ENCODE measurements at places on chromosomes 6 and 20.

- H3K36me3 ChIP-seq, result no peaks in the 10 kb centered on the region
- no peak overlapping the region for H3K4me3 ChIP-seq
- DNase-seq, result no peak
- no peaks in the 10 kb centered on the region for H3K4me1 ChIP-seq
Measured at GRCh38 chr20:18252597-18253451, 35.5 kb upstream of the ZNF133 start.

DNA sequence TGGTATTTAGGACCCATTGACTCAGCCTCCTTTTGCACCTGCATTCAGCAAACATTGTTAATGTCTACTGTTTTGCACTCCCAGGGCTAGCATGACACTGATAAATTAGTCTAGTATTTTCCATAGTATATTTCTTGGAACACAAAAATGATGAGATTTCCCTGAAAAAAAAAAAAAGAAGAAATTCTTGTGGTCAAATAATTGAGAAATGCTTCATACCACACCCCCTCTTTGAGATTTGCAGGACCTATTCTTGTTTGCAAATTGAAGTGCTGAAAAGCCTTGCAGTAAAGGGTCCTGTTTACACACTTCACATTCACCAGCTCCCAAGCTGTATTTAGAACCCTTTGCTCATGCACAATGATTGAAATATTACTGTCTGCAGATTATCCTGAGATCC is 36.3 kb upstream of the CLIC5 start:
- H3K27me3 ChIP-seq, result no peaks in the 10 kb centered on the region
- no peaks in the 10 kb centered on the region for H3K4me1 ChIP-seq
- H3K27ac ChIP-seq, result no peak overlapping the region
- H3K4me3 ChIP-seq, result no peak overlapping the region

DNA sequence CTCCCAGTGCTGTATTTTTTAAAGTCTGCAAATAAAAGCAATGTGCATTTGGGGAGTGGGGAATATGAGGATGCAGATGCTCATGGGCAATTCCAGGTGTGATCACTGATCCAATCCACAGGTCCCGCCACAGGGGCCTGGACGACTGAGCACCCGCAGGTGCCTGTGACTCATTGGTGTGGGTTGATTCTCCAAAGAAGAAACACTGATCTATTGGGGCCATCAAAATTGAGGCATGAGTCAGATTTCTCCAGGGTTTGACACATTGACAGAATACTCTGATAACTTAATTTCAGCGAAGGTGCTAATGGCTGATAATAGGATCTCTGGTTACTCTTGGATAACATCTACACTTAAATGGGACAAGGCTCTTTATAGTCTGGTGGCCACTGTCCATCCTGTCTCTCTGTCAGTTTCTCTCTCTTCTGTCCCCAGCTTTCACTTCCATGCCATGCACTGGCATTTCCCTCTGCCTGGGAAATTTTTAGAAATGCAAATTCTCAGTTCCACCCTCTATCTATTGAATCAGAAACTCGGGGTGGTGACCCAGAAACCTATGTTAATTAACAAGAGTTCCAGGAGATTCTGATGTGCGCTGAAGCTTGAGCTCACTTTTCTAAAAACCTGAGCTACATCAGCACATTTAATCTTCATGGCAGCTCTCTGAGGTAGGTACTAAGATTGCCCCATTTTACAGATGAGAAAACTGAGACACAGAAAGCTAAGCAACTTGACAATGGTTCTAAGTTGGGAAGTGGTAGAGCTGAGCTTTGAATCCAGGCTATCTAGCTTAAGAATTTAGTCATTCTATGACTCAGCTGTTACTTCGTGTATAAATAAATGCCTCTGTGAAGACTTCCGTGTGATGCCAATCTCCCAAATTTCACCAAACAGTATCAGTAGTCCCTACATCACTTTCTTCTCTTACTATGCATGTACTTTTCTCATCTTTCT is 10.2 kb upstream of the RCAN2 start:
- H3K4me1 ChIP-seq, result peaks cover 3% of the 10 kb centered on the region
- H3K27ac ChIP-seq, result no peak overlapping the region

DNA sequence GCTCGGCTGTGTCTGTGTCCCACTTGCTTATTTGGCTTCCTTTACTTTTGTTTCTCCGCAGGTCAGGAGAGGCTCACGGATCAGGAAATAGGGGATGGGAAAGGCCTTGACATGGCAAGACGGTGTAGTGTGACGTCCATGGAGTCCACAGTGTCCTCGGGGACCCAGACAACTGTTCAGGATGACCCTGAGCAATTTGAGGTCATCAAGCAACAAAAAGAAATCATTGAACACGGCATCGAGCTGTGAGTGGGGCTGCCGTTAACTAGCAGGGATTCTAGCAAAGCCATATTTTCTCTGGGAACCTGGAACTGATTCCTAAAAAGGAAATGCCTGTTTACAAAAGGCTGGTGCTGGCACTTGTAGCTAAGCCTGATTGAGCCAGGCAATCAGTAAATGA is 54.4 kb downstream of the ARFGEF2 start:
- no peak for DNase-seq
- H3K27ac ChIP-seq, result no peak overlapping the region
- peaks cover 66% of the 10 kb centered on the region for H3K36me3 ChIP-seq
- no peak overlapping the region for H3K4me3 ChIP-seq
- H3K4me1 ChIP-seq, result no peaks in the 10 kb centered on the region

GRCh38 chr6:149065658-149066556 is 251.6 kb upstream of the TAB2 start:
- no peak overlapping the region for H3K4me3 ChIP-seq
- H3K36me3 ChIP-seq, result no peaks in the 10 kb centered on the region
- H3K27me3 ChIP-seq, result no peaks in the 10 kb centered on the region

DNA sequence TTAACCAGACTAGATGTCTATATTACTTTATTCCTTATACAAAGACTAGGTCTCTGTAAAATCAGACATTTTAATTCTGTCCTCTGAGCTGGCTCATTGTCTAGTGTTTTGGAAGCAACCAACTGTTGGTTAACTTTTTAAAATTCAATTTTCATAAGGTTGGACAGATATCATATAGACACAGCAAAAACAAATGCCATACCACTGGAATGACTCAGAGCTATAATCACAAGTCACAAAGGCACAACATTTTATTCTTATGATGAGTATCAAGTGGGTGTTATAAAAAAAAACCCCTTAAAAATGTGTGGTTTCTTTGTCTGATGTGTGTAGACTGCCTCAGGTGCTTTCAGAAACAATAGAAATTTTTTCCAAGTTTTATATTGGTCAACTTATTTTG is 296.2 kb upstream of the MARCKS start:
- no peak for DNase-seq
- H3K36me3 ChIP-seq, result no peaks in the 10 kb centered on the region
- H3K4me1 ChIP-seq, result no peaks in the 10 kb centered on the region
- H3K27me3 ChIP-seq, result no peaks in the 10 kb centered on the region
- H3K27ac ChIP-seq, result no peak overlapping the region
- no peak overlapping the region for H3K4me3 ChIP-seq
